CD8-positive, alpha-beta memory T cell (primary cell): ENCODE measurements at places on chromosomes 6 and 20.

- DNase-seq: no peak
Observed at GRCh38 chr20:1616858-1617434, 2.9 kb downstream of the SIRPB1 start.

GRCh38 chr6:118249680-118250079 lies 298.4 kb upstream of the PLN start:
- no peak for DNase-seq

GRCh38 chr20:9573335-9574151 lies 59.2 kb downstream of the LAMP5 start:
- DNase-seq: no peak

DNA sequence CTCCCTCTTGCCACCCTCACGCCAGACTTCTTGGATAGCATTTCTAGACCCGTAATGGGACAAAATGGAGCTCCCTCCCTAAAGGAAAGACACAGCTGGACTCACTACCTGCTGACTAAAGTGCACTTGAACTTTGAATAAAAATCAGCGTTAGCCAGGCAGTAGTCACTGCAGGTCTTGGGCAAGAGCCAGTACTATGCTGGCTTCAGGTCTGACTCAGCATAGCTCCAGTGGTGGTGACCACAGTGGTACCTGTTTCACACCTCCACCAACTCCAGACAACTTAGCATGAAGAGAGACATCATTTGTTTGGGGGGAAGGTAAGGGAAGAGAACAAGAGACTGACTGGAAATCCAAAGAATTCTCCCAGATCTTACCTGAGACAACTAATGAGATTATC lies 906.8 kb downstream of the GRIK2 start:
- no peak for DNase-seq

DNA sequence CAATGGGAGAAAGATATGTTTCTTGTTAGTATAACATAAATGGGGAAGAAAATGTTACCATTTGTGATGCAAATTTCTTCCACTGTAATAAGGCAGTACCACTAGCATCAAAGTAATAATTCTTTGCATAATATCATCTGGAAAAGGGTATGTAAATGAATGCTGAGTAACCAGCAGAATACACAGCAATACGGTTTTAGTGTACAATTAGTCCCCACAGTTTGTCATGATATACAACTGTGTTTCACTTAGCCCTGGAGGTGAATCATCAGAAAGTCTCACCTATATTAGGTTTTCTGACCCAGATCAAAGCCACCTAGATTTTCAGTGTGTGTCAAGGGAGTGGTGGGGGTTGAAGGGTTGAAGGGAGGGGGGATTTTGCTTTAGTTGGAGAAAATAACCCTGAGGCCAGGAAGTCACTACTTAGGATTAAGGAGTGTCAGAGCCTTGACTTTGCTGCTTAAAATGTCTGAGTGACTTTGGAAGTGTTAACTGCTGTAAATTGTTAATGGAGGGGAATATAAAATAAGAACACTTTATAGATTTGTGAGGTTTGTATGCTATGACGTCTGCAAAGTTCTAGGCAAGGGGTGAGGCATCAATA lies 8.6 kb upstream of the MEI4 start:
- no peak for DNase-seq

DNA sequence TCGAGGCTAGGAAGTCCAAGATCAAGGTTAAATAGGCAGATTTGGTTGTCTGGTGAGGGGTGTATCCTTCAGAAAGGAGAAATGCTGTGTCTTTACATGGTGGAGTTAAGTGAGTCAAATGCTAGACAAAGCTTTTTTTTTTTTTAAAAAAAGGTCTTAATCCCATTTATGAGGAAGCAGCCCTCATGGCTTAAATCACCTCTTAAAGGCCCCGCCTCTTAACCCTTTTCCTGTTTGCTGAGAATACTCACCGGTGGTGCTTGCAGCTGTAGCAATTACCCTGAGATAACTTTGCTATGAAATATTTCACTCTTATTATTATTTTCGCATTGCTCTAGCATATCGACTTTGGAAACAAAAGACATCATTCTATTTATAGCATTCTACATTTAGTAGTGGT lies 30.8 kb downstream of the FBXO30 start:
- no peak for DNase-seq

GRCh38 chr20:47656318-47656717 lies 129.0 kb downstream of the SULF2 start:
- DNase-seq: no peak

GRCh38 chr20:47764154-47764733 lies 21.0 kb downstream of the SULF2 start:
- DNase-seq: no peak

DNA sequence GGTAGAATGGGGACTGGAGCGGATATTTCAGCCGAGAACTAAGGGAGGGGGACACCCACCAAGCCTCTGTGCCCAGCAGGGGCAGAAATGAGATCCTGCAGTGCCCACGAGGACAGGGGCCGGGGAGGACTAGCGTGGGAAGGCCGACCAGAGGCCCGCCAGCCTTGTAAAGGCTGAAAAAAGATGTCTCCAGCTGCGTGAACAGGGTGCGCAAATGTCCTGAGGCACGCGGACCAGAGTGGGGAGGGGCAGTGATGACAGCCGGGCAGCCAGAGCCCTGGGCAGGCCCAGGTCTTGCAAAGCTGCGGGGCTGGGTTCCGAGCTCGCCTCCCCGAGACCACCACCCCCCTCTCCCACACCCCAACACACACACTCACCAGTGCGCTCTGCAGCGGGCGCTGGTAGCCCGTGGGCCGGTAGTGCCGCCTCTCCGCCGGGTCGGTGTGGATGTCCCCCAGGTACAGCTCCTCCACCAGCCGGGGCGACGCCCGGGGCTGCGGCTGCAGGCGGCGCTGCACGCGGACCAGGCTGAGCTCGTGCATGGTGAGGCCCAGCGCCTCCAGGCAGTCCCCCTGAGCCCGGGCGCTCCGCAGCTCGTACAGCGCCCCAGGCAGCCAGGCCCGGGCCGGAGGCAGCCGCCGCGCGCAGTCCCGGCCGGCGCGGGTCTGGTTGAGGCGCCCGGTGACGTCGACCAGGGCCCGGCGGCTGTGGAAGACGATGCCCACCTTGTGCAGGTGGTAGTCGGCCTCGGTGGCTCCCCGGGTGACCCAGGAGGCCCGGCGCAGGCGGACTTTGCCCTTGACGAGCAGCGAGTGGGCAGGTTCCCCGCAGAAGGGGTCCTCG lies 48.2 kb downstream of the APCDD1L start:
- DNase-seq: no peak

DNA sequence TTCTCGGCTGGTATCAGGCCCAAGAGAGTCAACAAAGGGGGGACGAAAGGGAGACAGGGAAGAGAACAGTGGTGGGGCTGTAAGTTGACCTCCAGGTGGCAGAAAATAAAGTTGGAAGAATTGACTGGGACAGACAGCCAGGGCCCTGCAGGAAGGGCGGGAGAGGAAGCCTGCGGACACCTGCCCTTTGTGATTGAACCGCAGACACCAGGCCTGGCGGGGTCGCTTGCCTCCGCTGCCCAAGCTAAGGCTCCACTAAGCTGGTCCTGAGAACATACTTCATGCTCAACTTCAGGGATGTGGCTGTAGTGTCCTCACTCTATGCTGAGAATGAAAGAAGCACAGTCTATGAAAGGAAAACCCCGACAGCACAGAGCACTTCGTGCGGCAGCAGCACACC lies 53.8 kb downstream of the RPP40 start:
- DNase-seq: no peak

DNA sequence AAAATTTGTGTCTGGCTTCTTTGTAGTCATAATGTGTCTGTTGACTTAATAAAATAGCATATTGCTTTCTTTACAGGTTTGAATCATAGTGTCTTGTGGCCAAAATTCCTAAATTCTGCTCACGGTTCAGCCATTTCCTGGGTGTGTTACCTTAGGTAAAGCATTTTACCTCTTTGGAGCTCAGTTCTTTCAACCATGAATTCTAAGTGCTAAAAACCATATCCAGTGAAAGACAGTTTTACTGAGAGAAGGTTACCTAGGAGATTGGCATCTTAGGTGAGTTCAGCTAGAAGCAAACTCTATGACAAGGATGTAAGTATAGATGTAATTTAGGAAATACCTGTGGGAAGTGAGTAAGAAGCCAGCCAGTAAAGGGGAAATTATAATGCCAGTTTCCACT lies 20.7 kb downstream of the CRYBG1 start:
- DNase-seq: no peak

DNA sequence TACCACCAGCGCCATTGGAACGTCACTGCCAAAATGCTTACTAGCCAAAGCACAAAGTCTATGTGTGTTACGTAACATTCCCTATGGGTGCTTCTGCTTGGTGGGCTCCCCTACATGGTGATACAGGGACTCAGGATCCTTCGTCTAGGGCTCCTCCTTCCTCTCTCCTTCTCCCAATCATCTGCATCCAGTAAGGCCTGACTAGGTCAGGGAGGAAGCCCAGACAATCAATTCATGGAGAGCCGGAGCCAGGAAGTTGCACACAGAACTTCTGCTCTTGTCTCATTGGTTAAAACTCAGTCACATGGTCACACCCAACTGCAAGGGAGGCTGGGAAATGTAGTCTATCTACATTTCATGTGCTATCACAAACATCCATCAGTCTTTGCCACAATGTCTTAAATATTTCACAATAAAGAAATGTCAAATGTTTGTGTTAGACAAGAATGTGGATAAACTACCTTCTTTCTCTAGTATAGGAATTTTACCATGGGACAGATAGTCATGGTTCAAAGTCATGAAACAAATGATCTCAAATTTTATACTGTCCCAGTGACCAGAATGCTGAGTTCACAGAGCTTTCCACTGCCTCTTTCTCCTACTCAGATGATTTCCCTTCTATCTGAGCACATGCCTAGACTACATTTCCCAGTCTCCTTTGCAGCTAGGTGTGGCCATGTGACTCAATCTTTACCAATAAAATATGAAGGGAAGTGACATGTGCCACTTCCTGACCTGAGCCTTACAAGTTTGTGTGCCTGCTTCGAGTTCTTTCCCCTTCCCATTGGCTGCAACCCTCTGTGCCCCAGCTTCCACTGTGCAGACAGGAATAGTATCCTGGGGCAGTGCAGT lies 9.3 kb upstream of the KCNK15 start:
- DNase-seq: no peak

DNA sequence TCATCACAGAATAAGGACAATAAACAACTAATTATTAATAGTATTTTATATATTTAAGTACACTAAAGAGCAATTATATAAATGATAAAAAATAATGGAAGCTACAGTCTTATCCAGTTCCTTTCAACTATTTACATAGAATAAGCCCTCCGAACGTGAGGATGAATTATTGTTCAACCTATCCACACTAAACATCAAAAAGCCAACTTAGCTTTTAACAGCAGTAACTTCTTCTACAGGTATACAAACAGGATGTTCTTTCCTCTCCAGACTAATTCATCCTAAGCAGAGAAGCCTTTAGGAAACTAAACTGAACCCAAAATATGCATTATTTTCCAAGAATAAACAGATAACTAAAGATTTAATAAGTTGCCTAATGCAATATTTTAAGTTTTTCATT lies 2.3 kb downstream of the FKBP5 start:
- no peak for DNase-seq

DNA sequence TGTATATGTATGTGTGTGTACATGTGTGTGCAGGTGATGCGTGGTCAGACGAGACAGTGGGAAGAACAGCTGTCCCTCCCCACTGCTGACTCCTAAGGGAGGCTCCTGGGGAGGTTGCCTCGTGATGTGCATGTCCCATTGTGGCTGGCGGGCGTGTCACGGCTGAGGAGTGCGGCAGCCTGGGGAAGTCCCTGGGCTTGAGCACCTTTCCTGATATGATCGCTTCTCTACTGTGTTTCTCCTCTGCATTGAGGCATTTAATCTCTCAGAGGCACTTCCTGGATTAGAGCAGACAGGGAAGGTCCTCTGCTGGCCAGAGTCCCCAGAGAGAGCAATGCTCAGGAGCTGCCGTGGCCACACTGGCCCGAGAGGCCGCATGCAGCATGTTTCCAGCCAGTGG lies 11.4 kb downstream of the NPBWR2 start:
- no peak for DNase-seq

DNA sequence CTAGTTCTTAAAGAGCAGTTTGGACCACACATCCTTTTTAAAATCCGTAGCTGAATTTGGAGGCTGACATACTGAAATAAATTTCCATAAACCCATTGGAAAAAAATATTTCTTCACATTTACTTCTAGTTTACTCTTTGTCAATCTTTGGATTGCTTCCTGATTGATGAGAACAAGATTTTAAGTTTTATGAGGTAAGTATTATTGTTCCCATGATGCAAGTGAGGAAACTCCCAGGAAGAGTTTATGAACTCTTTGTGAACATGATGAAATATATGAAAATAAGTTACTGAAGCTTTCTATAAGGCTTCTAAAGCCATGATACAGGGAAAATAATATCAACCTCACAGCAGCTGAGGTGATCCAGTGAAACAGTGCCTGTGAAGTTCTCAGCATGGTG lies 320.0 kb downstream of the GJA1 start:
- DNase-seq: no peak

DNA sequence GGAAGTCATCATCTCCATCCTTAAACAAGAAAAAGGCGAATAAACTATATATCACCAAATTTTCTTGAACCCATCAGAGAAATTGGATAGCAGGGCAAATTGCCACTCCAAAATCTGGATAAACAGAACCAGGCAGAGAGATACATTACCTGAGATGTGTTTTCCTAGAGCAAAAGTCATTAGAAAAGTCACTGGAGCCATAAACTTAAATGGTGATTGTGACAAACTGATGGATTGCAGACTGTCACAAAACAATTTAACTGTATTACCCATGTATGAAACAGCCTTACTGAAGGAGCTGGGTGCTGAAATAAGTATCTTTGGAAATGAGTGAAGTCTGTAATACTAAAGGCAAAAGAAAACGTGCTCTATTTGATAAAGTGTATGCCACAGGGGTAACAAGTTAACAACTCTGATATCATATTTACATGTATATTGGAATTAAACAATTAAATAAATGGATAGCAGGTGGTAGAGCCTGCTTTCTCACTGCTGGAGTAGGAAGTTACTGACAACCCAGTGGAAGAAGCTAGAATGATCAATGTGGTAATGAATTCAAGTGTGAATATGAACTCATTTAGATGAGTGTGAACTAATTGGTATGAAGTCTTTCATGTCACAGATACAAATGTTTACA lies 186.9 kb downstream of the LMBRD1 start:
- DNase-seq: no peak

GRCh38 chr6:11950109-11950508 lies 62.0 kb upstream of the HIVEP1 start:
- no peak for DNase-seq

DNA sequence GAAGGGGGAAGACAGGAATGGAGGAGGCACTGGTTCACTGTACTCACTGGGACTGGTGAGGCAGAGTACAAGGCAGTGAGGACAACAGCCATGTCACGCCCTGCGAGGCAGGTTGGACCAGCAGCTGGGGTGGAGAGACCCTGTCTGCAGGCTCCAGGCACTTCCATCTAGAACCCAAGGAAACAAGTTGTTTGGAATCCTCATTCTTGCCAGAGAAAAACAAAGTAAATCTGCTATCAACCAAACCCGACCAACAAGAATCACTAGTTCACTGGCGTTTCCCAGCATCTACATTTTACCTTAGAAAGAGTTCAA lies 98.5 kb upstream of the CDYL start:
- no peak for DNase-seq
